ENCODE measurements at places on chromosomes 1 and 21.

- DNase-seq: no peak
These were observed 410.1 kb downstream of the PRDM2 start for GRCh38 chr1:14110040-14110439.

- DNase-seq: peak; percentile 63
These were observed 1.1 kb downstream of the ZSWIM5 start for GRCh38 chr1:45205011-45205909.

DNA sequence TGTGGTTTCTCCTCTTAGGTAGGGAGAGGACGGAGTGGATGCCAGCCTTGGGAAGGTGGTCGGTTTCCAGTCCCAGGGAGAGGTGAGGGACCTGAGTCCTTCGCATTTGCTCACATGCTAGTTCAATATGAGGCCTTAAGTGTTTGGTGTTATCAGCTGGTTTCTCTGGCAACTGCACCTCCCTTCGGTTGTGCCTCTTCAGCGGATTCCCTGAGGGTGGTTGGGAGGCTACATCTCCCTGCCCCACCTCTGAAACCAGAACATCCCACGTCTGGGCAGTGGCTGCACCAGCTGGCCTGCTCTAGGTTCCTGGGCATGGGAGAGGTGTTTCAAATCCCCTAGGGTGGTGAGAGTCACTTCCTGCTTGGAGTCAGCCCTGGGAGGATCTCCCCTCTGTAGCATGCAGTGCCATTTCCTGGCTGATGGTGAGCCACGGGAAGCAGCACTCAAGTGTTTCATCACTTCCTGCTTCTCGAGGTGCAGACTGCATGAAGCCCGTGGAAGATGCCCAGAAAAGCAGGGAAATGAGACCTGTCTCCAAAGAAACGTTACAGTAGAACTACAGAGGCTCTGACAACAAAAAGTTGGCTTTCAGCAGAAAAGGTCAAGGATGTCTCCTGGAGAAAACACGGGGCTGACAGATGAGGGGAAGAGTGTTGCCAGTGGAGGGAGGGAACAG, 4.5 kb downstream of the TMEM125 start:
- DNase-seq: no peak

GRCh38 chr1:8303141-8303540, 14.8 kb upstream of the SLC45A1 start:
- DNase-seq: no peak

DNA sequence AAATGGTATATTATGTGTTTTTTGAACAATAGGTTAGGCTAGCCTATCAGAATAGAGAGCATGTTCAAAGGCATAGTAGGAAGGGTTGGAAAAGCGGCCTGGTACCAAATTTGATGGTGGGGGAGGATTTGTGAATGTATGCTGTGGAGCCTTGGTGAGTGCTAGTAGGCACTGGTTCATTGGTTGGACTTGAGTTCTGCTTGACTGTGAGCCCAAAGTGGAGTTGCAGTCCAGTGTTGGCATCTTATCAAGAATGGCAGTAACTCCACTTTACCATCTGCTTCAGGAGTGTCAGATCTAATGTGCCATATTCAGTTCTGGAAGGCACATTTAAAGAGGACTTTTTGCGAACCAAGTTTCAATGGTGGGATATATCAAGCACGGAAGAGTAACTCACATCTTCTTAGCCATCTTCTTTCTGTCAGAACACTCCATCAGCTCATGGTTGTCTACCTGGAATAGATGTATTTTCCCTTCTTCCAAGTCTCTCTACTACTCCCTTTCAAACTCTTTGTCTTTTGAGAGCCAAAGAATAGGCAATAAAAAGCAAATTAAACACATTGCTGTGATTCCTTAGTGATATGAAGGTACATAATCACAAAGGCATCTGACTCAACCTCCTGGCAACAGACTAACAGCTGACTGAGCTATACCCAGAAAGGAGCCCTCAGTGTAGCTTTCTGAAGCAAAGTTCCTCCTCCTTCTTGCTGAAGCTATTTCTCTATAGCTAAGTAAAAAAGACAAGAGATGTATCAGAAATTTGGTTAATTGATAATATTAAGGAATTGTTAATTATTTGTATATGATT, 21.7 kb downstream of the LRRC8B start:
- no peak for DNase-seq
